Activated naive CD4-positive, alpha-beta T cell (primary cell): ENCODE measurements at places on chromosomes 12 and 14.

- DNase-seq, result no peak
These were observed 22.8 kb downstream of the COX8C start for GRCh38 chr14:93369713-93370266.

DNA sequence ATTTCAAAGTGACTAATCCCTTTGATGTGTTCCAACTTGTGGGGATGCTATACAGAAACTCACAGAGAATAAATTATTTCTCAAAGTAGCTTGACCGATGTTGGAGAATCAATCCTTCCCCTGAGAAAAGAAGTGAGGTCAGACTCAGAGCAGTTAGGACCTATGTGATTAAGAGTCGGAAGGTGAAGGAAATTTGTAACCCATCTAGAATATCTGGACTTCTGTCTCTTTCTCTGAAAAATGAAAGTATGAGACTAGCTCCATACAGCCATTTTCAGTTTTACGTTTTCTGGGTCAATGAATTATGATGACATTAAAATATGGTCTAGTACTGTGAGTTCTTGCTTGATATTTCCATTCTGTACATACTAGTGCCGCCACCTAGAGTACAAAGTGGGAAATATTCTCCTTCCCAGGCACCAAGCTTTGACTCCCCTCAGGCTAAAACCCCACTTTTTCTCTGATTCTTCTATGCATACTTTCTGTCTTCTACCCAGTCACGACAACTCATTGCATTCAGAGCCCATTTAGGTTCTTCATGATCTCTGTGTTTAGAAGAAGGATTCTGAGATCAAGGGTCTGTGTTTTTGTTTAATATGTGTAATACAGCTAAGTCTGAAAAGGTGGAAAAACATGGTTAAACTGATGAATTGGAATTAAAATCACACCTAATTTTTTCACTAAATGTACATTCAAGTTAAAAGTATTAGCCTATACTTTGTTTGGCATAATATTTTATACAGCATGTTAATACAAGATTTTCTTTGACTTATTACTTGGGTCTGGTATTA lies 6.9 kb upstream of the NTS start:
- DNase-seq, result no peak

- DNase-seq, result no peak
These were observed 200.0 kb downstream of the FOXG1 start for GRCh38 chr14:28966416-28967233.

GRCh38 chr12:92721130-92721529 lies 18.3 kb downstream of the PLEKHG7 start:
- no peak for DNase-seq

DNA sequence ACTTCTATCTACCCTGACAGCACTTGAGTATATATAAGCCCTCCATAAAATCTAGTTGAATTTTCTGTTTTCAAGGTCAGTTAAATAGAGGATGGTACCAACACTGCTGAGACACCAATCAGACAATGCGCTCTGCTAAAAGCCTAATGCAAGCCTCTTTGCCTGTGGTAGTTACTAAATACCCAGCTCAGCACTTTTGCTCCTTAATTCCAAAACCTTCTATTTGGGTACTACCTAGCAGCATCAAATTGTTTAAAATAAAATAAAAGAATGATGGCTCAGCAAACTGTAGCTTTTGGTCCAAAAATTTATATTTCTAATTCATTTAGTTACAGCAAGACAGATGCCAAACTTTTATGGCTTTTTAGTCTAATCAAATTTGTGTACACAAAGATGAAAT lies 107.9 kb downstream of the IPO8 start:
- no peak for DNase-seq

- DNase-seq, result no peak
These were observed 8.2 kb downstream of the GPRC5D start for GRCh38 chr12:12943586-12944260.

DNA sequence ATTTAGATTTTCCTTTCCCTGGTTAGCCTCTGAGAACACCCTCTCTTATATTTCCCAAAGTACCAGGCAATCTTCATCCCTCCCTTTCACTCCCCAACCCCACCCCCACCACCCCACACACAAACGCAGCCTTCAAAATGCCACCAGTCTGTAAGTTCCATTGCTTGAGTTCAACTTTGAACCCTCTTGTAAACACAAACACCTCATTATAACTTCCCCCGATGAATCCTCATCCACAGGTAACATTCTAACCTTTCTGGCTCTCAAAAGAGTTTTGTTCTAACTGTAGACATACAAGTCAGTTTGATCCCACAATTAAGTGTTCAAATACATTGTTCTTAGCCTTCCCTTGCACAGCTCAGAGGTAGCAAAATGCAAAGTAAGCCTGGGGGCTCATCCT lies 199.4 kb upstream of the FOXN3 start:
- no peak for DNase-seq

GRCh38 chr12:50220363-50220995 lies 53.3 kb upstream of the CERS5 start:
- no peak for DNase-seq

DNA sequence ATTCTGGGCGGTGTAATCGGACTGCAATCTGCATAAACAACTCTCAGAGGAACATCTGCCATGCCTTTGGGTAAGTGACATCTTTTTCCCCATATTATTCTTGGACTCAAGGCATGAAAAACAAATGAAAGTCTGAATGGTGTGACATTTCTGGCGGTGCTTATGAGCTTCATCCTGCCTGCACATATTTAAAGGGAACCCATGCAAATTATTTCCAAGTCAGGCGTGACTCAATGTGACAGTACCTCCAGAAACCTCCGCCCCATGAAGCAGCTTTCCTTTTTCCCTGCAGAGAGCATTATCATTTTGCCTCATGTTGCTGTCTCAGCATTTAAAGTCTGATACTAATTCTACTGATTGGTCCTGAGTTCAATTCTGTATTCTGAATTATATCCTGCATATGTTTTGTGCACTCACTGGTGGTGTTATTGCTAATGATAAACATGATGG lies 585.4 kb downstream of the SNAPC1 start:
- no peak for DNase-seq
